Cardiac muscle cell (in vitro differentiated cells and primary cell): ENCODE measurements at places on chromosomes 5 and 9.
A peak's percentile ranks its signal among the peaks of the same experiment; 100 is the strongest.

DNA sequence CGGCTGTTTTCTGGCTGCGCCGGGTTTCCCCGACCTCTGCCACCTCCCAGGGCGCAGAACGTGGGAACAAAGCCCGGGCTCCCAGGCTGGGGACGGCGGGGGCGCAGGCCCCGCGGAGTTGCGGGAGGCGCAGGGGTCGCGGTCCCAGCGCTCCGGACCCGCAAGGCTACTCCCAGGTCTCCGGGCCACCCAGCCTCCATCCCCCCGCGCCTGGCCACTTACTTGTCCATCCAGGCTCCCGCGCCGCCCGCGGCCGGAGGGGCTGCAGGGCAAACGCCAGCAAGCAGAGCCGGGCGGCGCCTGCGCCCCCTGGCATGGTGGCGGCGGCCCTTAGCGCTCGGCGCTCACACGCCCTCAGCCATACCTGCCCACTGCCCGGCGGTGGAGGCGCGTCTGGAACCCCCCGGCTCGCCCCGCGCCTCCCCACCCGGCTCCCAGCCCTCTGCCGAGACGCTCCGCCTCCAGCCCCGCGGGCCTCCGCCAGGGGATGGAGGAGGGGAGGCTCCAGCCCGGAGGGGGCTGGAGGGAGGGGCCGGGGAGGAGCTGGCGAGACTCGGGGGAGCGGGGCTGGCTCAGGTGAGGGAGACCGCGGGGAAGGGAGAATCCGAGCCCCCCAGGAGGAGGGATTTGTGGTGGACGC is at the start of gene ADAM19:
ADAM19 (minus strand) TSS at position 395 of the 640 bp plus-strand sequence; CDS start at position 316, 79 bp downstream.
- peak within 1 kb of the TSS; percentile 76 for H3K4me3 ChIP-seq
- DNase-seq = peak; percentile 73
- no peaks in the 10 kb centered on the region for H3K27me3 ChIP-seq
- H3K27ac ChIP-seq = no peak within 1 kb of the TSS

DNA sequence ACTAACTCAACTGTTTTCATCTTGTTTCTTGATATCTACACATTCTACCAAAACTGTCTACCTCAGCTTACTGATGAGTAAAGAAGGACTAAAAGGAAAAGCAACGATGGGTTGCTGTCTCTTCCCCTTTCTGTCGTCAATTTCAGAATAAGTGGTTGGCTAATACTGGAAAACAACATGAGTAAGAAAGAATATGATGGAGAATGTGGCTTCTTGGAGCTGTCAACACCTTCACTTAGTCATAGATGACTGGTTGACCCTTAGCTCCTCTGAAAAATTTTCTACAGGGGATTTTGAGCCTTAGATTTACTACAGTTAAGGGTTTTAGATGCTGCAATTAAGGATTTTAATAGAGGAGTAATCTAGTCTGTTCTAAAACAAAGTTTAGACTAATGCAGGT is 797.9 kb downstream of the TLE4 start:
- no peaks in the 10 kb centered on the region for H3K36me3 ChIP-seq
- DNase-seq = peak; percentile 9
- no peak overlapping the region for H3K27ac ChIP-seq
- no peaks in the 10 kb centered on the region for H3K27me3 ChIP-seq
- H3K4me3 ChIP-seq = no peak overlapping the region
- no peaks in the 10 kb centered on the region for H3K4me1 ChIP-seq

GRCh38 chr5:160119905-160120266 is 636 bp upstream of the PWWP2A start:
- H3K36me3 ChIP-seq = peaks cover 11% of the 10 kb centered on the region
- DNase-seq = no peak
- no peak overlapping the region for H3K27ac ChIP-seq
- no peaks in the 10 kb centered on the region for H3K4me1 ChIP-seq

GRCh38 chr9:97313746-97314145 is 6.3 kb downstream of the CCDC180 start:
- H3K4me1 ChIP-seq = no peaks in the 10 kb centered on the region
- no peak overlapping the region for H3K4me3 ChIP-seq
- no peak for DNase-seq
- no peaks in the 10 kb centered on the region for H3K27me3 ChIP-seq
- no peaks in the 10 kb centered on the region for H3K36me3 ChIP-seq
- H3K27ac ChIP-seq = no peak overlapping the region

DNA sequence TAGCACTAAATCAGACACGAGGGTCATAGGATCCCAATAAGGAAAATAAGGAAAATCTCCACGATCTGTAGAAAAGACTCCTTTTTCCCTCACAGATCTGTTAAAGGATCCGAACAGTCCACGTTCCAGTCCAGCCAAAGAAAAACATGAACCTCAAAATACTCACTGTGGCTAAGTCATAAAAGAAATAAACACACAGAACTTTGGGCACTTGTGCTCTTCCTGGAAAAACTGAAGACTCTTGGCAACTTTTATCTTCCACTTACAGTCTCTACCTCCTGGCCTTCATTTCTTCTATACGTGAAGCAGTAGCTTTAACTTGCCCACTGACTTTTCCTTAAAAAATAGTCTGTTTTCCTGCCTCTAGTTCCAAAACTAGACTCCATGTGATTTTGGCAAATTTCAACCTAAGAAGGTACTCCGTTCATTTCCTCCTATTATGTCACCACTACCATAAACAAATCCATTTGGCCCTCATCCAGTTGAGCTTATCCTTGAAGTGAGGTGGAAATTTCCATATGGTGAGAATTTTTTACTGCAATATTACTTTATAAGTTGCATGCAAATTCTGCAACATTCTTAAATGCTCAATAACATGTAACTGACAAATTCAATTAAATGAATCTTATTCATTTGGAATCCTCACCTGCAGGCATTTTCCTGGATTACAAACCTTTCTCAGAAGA is 5.3 kb upstream of the LHFPL2 start:
- no peak for DNase-seq
- no peaks in the 10 kb centered on the region for H3K36me3 ChIP-seq
- H3K27ac ChIP-seq = no peak overlapping the region

GRCh38 chr9:82934949-82935348 is 128.0 kb downstream of the RASEF start:
- no peak overlapping the region for H3K4me3 ChIP-seq
- no peaks in the 10 kb centered on the region for H3K4me1 ChIP-seq
- no peaks in the 10 kb centered on the region for H3K27me3 ChIP-seq
- no peak for DNase-seq
- no peaks in the 10 kb centered on the region for H3K36me3 ChIP-seq
